ENCODE measurements at places on chromosomes 5 and 9.

- DNase-seq: no peak
These were observed 87.5 kb upstream of the FBXW11 start for GRCh38 chr5:172093965-172094364.

DNA sequence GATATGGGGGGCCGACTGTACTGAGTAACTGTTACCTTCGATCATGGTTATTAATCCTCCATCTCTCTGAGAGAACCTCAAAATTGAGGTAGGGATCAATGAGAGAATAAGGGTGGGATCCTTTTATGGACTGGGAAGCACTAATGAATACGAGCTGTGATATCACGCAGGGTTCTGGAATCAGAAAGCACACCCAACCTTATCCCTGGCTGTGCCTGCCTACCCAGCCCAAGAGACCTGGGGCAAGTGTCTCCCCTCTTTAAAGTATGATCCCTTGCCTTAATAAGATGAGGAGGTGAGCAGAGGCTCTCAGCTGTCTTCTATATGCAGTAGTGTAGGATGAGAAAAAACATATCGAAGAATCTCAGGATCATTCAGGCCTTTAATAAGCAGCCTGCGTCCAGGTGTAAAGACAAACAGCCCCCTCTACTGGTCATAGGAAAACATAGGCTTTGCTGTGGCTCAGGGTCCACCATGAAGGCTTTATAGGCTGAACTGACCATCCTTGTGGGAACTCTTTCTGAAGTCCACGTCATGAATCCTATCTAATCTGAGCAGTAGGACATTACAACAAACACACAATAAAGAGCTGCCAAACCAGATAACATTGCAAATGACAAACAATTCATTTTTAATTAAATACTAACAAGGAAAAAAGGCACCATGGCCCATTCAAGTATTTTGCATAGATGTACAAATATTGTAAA, 16.8 kb downstream of the NIPAL4 start:
- DNase-seq: no peak

- DNase-seq: no peak
These were observed 9.0 kb downstream of the CDX1 start for GRCh38 chr5:150175536-150175935.

DNA sequence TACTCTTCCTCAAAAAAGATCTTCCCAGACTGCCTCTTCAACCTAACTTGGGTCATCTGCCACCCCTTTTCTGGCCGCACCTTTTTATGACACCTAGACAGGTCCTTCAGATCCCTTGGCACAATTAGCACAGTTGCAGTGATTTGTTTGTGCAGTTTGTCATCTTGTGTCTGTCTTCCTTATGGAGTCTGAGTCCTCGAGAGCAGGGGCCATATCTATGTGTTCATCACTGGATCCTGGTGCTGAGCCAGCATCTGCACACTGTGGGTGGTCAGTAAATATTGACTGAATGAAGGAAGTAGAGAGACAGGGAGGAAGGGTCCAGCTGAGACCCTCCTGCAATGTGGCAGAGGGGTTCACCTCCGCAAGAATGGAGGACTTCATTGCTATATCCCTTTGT, 14.4 kb downstream of the ERGIC1 start:
- DNase-seq: no peak

- DNase-seq: no peak
These were observed 6.3 kb downstream of the RAPGEF1 start for GRCh38 chr9:131733541-131734061.

DNA sequence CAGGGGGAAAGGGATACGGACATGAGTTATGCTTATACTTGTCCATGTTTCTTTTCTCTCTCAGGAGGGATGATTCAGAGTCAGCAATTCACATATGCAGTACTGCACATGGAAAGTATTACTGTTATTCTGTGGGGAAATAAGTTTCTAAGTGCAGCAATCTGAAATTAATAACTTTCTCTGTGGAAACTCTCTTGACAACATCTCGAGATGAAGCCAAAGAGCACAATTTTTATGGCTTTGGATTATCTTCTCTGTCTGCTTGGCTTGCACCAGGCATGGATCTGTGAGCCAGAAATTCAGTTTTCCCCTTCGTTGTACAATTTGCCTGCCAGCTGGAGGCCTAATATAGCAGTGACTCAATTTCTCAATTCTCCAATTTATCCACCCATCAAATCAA, 2.5 kb upstream of the NDFIP1 start:
- no peak for DNase-seq

DNA sequence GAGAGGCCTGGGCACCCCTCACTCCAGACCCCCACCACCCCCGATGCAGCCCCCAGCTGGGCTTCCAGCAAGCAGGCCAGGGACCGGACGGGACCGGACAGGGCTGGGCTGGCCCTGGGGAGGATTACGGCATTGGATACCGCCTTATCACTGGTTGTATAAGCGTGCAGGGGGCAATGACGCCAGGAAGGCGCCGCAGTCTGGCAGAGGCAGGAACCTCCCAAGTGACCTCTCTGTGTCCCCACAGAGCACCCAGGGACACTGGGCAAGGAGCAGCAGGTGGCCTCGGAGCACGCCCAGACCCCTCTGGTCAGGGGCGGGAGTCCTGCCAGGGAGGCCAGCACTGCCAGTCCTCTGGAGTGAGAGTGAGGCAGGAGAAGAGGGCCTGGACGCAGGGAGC, 723 bp upstream of the LCN15 start:
- no peak for DNase-seq

DNA sequence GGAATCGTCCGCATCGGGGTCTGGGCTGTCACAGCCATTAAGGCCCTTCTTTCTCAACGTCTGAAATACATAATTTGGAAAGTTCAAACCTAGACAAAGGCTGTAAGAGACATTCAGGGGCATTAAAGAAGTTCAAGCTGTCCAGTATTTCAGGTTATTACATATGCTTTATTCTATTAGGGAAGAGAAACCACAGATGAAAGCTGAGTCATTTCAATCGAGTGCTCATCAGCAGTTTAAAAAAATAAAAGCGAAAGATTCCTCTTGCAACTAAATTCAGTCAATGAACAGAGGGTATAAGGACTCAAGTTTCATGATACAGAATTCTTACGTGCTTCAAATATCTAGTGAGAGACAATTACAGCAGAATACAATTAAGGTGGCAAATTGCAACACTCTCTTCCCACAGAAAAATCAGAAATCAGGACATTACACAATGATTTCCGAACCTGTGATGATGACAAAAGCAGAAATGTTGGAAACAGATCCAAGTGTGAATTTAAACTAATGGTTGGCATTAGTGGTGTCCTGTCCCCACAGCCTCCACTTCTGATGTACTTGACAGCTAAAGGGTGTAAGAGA, 121.6 kb downstream of the MEF2C start:
- DNase-seq: no peak

- no peak for DNase-seq
These were observed 38.8 kb upstream of the SPRY4 start for GRCh38 chr5:142363619-142363963.

DNA sequence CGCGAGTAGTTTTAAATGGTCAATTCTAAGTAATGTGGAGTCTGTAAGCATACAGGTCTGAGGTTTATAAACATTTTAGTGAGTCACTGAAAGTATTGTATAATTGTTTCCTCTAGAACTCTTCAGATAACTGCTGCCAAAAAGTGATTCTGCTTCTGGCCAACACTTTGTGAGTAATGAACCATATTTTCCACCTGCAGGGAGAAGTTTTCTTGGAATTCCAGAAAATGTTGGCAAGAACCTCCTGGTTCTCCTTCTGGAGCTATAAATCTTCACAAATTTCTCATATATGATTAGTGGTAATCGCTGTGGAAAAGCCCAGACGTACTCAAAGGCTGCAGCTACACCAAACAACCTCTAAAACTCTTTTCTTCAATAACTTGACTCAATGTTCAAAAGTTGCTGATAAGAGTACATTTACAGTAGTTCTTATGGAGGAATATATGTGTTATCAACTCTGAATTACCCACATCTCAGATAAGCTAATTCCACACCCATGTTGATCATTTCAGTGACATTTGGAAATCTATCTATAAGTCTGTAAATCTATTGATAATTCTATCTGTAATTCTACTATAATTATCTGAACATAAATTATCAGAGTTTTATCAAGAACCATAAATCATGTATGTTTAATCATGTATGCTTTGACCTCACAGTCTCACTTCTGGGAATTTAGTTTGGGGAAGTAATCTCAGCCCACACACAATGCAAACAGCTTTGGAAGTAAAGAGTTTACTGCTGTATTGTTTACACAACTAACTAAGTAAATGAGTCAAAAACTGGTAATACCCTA, 74.1 kb downstream of the FNBP1 start:
- DNase-seq: no peak

DNA sequence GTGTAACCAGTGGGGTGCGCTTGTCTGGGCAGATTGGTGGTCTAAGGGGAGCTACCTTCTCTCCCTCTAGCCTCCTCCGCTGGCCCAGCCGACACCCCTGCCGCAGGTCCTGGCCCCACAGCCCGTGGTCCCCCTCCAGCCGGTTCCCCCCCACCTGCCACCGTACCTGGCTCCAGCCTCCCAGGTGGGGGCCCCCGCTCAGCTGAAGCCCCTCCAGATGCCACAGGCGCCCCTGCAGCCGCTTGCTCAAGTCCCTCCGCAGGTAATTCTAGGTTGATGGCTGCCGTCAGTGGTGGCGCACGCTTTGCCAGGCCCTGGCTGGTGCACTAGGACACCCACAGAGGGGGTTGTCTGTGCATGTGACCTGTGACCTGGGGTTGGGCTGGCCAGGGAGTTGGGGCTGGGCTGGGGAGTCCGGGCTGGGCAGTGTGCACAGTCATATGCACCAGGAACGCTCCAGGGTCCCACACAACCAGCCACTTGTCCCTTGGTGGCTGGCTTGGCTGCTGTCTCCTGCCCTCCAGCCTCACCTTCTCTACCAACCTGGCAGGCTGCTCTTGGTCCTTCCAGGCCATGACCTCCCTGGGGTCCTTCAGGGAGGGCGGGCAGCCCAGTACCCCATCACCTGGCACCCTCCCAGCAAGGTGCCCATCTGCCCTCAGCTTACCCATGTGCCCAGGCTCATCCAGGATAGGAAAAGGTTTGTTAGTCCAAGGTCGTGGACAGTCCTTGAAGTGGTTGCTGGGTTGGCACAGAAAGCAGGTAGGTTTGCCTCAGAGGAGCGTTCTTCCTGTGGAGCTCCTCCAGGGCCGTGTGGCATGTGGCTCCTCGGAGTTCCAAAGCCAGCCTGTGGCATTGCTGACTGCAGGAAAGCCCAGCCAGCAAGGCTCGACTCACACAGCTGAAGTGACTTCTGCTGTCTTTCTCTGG, 73.2 kb downstream of the WNK2 start:
- no peak for DNase-seq

- no peak for DNase-seq
These were observed 213.7 kb downstream of the TMEM38B start for GRCh38 chr9:105908069-105908468.

GRCh38 chr5:106380736-106381135, 1290.0 kb downstream of the EFNA5 start:
- no peak for DNase-seq

- DNase-seq: no peak
These were observed 612.1 kb downstream of the EBF1 start for GRCh38 chr5:158487664-158488063.

GRCh38 chr5:88675708-88676636, 207.0 kb downstream of the MEF2C start:
- DNase-seq: no peak

DNA sequence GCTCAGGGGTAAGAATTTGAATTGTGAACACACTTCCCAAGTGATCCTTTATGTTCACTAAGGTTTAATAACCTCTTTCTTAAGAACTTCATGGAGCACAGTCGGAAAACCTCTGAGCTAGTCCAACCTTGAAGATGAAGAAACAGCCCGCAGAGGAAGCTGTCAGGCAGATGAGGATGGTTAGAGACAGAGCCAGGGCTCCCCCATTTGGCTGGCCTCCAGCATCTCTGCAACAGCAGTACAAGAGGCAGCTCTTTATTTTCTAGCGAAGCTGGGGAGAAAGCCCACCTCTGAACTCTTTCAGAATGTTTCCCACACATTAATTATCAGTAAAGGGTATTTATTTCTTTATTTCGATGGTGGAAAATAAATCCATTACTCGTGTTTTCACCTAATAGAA, 350.8 kb downstream of the DMRT2 start:
- DNase-seq: no peak

DNA sequence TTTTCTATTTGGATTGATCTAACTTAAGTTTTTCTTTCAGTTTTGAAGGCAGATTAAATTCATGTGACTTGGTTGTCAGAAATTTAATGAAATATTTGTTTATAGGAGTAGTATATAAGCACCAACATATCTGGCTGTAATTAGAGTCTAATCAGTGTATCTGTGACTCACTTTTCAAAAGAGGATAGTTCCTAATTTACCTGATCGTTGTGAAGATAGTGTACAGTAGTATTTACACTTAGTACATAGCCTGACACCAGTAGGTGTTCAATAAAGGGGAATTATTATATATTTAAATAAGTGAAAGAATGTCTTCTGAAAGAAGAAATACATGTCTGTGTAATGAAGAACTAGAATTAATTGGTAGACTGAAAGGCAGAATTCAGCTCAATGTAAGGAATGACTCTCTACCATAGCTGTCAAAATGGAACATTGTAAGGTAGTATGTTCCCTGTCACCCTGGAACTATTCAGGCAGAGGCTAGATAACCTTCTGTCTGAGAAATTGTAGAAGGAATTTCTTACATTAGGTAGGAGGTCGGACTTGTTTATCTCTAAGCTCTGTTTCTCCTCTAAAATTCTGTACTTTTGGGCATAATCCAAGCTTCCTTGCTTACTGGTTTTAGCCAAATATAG, 8.6 kb downstream of the TGFBR1 start:
- DNase-seq: no peak

DNA sequence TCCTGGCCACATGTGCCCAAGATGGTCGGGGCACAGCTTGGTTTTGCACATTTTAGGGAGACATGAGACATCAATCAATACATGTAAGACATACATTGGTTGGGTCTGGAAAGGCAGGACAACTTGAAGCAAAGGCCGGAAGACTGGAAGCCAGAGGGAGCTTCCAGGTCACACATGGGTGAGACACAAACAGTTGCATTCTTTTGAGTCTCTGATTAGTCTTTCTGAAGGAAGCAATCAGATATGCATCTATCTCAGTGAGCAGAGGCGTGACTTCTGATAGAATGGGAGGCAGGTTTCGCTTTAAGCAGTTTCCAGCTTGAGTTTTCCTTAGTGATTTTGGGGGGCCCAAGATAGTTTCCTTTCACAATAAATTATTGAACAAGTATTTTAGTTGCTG, 172.5 kb downstream of the RASEF start:
- no peak for DNase-seq

Measured in activated T-helper 1 cell treated with Interleukin-2 at 50 U/mL for 16 hours (primary cell).